ENCODE measurements at places on chromosomes 13 and 19. TPM values are rescaled to one million over a fixed set of nuclear protein-coding genes. Genes with fewer than 3 reads are reported as not detected.

C19orf81 gene
- not detected for total RNA-seq

ANKRD27 gene
- total RNA-seq: 24.6 TPM

IGLON5 gene
- total RNA-seq: not detected

LCP1 gene
- total RNA-seq: 0.17 TPM

ZNF112 gene
- 9.4 TPM for total RNA-seq

CEACAM3 gene
- total RNA-seq: not detected

RUBCNL gene
- 1.4 TPM for total RNA-seq

PBX4 gene
- 2.2 TPM for total RNA-seq

ARMC6 gene
- total RNA-seq: 42.0 TPM

OR7A10 gene
- total RNA-seq: not detected

CD79A gene
- not detected for total RNA-seq

TEAD2 gene
- 18.5 TPM for total RNA-seq

FAM124A gene
- under 0.01 TPM for total RNA-seq

NOP53 gene
- total RNA-seq: 52.5 TPM

FFAR2 gene
- total RNA-seq: not detected

KCNN4 gene
- 3.3 TPM for total RNA-seq

ZSCAN4 gene
- total RNA-seq: not detected

CYP4F12 gene
- total RNA-seq: not detected

SSC5D gene
- total RNA-seq: 13.1 TPM

TTC9B gene
- not detected for total RNA-seq

DACH1 gene
- under 0.01 TPM for total RNA-seq

ATP8B3 gene
- 0.95 TPM for total RNA-seq

KLK1 gene
- total RNA-seq: not detected
